ENCODE measurements at places on chromosomes 5 and 9. TPM values are rescaled to one million over a fixed set of nuclear protein-coding genes. Genes with fewer than 3 reads are reported as not detected.

NOXA1 gene
- total RNA-seq = 0.26 TPM

BNC2 gene
- total RNA-seq = 28.8 TPM

TRAPPC13 gene
- total RNA-seq = 30.1 TPM

ACOT12 gene
- 0.17 TPM for total RNA-seq

FER gene
- 24.1 TPM for total RNA-seq

PRELID2 gene
- 19.7 TPM for total RNA-seq

All from bronchial smooth muscle cell (primary cell).